ENCODE measurements at places on chromosomes 6 and 20. TPM values are rescaled to one million over a fixed set of nuclear protein-coding genes. Genes with fewer than 3 reads are reported as not detected.
A peak's percentile ranks its signal among the peaks of the same experiment; 100 is the strongest.

Gene RUNX2
- total RNA-seq: 6.0 TPM

GRCh38 chr6:105402939-105403935, at the start of gene PREP:
TSS of gene PREP (minus strand) at chr6:105403082. CDS start at chr6:105402891, 191 bp downstream.
- DNase-seq: peak; percentile 92
- peak within 1 kb of the TSS; percentile 79 for H3K27ac ChIP-seq
- H3K4me3 ChIP-seq: peak within 1 kb of the TSS; percentile 92

Gene TPD52L1
- total RNA-seq: 142 TPM

DNA sequence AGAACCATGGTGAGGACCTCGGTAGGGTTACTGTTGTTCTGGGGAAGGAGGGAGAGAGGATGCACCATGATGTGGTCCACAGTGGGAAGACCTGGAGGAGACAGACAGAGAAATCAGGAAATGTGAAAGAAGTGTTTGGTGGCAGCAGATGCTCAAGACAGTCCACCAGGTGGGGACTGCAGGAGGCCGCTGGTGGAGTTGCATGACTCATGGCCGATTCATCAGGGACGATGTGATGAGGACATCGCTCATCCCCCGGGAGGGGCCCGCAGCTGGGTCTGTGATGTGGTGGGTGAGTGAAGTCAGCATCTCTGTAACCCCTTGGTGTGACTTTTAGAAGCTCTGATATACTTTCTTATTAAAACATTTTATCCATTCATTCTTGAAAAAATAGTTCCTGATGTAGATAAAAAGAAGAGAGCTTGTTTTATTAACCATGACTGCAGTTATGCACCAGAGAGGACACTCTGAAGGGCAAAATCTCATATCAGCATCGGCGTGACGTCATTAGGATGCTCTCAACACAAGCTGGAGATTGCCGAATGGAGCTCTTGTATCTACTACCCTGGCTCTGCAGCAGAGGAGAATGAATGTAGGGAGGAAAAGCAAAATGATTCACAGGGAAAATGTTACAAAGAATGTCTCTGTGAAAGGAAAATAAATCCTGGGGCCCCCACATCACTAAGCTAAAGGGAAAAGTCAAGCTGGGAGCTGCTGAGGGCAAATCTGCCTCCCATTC, 71.2 kb downstream of the RAMACL start:
- no peak overlapping the region for H3K4me3 ChIP-seq
- DNase-seq: no peak
- H3K27me3 ChIP-seq: no peaks in the 10 kb centered on the region
- H3K27ac ChIP-seq: no peak overlapping the region

DNA sequence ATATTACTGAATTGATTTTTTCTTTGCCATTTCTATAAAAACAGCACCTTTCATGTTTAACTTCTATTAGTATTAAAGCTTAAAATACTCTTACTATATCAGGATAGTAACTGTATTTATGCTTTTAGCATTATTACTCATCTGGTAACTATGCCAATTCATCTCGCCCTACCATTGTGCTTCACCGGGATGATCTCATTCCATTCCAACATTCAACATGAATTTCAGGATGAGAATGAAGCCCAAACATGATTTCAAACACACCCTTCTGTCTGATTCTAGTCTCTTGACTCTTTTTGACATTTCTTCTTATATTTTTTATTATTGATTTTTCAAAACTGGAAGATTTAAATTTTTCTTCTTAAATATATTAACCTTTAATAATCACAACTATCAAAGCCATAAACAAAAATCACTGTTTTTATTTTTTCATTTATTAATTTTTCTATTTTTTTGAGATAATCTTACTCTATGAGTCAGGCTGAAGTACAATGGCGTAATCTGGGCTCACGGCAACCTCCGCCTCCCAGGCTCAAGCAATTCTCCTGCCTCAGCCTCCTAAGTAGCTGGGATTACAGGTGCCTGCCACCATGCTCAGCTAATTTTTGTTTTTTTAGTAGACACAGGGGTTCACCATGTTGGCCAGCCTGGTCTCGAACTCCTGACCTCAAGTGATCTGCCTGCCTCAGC, 46.7 kb downstream of the GJA1 start:
- H3K4me1 ChIP-seq: peaks cover 9% of the 10 kb centered on the region
- H3K4me3 ChIP-seq: no peak overlapping the region
- no peak overlapping the region for H3K27ac ChIP-seq
- DNase-seq: no peak

Gene GHRH
- 3.9 TPM for total RNA-seq

Gene SLC32A1
- not detected for total RNA-seq

- DNase-seq: no peak
- no peaks in the 10 kb centered on the region for H3K36me3 ChIP-seq
- peaks cover 41% of the 10 kb centered on the region for H3K4me1 ChIP-seq
- no peaks in the 10 kb centered on the region for H3K27me3 ChIP-seq
- H3K27ac ChIP-seq: no peak within 1 kb of the TSS
Observed at GRCh38 chr6:166586424-166587156, at the start of gene RAMACL. TSS of gene RAMACL (minus strand) at chr6:166586678. CDS start at chr6:166586477, 201 bp downstream.

Gene TMEM244
- total RNA-seq: not detected

Gene C2
- 3.6 TPM for total RNA-seq

Gene CTAGE9
- not detected for total RNA-seq

Gene MEI4
- 1.1 TPM for total RNA-seq

- no peak overlapping the region for H3K27ac ChIP-seq
- H3K4me3 ChIP-seq: peak overlapping the region; percentile 83
- peaks cover 80% of the 10 kb centered on the region for H3K27me3 ChIP-seq
Observed at GRCh38 chr20:58839991-58840747, 10.5 kb downstream of the GNAS-AS1 start.

DNA sequence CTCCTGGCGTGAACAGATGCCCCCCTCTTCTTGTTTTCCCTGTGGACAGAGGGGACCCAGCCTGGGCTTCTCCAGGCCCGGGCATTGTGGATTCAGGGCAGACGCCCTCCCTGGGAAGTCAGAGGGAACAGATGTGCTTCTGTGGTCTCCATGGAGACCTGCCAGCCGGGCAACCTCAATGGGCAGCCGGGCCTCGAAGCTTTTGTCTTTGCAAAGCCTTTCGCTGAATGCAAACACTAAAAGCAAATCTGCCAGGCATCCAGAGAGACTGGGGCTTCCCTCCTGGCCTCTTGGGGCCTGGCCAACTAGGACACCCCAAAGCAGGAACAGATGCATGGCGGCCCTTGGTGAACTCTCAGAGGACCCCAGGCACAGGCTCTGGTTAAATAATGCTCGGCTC, 370.0 kb upstream of the SULF2 start:
- H3K36me3 ChIP-seq: no peaks in the 10 kb centered on the region
- peaks cover 19% of the 10 kb centered on the region for H3K4me1 ChIP-seq
- H3K27me3 ChIP-seq: peaks cover 12% of the 10 kb centered on the region
- DNase-seq: no peak
- H3K4me3 ChIP-seq: no peak overlapping the region

- peak overlapping the region; percentile 95 for H3K27ac ChIP-seq
- H3K4me3 ChIP-seq: peak overlapping the region; percentile 91
- peaks cover 9% of the 10 kb centered on the region for H3K27me3 ChIP-seq
Observed at GRCh38 chr20:1468117-1468624, 1.5 kb upstream of the NSFL1C start.

GRCh38 chr6:121516331-121516730, 80.9 kb downstream of the GJA1 start:
- H3K36me3 ChIP-seq: no peaks in the 10 kb centered on the region
- no peak overlapping the region for H3K27ac ChIP-seq
- no peak for DNase-seq
- H3K4me1 ChIP-seq: peaks cover 12% of the 10 kb centered on the region
- H3K4me3 ChIP-seq: no peak overlapping the region
- H3K27me3 ChIP-seq: no peaks in the 10 kb centered on the region

Gene GRIK2
- total RNA-seq: 4.8 TPM

Gene TCP11
- not detected for total RNA-seq

GRCh38 chr6:105263685-105264610, 84.1 kb upstream of the POPDC3 start:
- H3K4me1 ChIP-seq: peaks cover 18% of the 10 kb centered on the region
- H3K27me3 ChIP-seq: peaks cover 4% of the 10 kb centered on the region
- no peak overlapping the region for H3K27ac ChIP-seq

- peak; percentile 85 for DNase-seq
- H3K36me3 ChIP-seq: no peaks in the 10 kb centered on the region
- H3K27me3 ChIP-seq: peaks cover 9% of the 10 kb centered on the region
- H3K4me1 ChIP-seq: peaks cover 28% of the 10 kb centered on the region
Observed at GRCh38 chr6:28542440-28543296, 17.0 kb downstream of the GPX5 start.

Gene ABCF1
- total RNA-seq: 64.2 TPM

GRCh38 chr20:58908221-58908620, 55.7 kb downstream of the GNAS start:
- H3K27me3 ChIP-seq: no peaks in the 10 kb centered on the region
- peaks cover 71% of the 10 kb centered on the region for H3K36me3 ChIP-seq

DNA sequence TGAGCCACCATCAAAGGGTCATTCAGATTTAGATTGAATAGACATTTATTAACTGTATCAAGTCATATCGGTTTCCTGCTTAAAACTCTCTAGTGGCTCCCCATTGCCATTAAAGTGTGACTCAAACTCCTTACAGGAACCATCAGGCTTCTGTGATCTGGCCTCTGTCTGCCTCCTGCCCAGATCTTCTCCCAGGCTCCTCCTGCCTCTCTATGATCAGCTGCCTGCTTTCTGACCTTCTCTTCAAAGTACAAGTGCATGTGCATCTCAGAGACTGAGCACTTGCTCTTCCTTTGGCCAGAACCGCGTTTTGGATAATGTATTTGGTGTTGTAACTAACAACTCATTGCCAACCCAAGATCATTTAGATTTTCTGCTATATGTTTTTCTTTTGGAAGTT, 52.7 kb downstream of the IL20RA start:
- peaks cover 43% of the 10 kb centered on the region for H3K27me3 ChIP-seq
- no peak overlapping the region for H3K27ac ChIP-seq
- no peaks in the 10 kb centered on the region for H3K36me3 ChIP-seq

DNA sequence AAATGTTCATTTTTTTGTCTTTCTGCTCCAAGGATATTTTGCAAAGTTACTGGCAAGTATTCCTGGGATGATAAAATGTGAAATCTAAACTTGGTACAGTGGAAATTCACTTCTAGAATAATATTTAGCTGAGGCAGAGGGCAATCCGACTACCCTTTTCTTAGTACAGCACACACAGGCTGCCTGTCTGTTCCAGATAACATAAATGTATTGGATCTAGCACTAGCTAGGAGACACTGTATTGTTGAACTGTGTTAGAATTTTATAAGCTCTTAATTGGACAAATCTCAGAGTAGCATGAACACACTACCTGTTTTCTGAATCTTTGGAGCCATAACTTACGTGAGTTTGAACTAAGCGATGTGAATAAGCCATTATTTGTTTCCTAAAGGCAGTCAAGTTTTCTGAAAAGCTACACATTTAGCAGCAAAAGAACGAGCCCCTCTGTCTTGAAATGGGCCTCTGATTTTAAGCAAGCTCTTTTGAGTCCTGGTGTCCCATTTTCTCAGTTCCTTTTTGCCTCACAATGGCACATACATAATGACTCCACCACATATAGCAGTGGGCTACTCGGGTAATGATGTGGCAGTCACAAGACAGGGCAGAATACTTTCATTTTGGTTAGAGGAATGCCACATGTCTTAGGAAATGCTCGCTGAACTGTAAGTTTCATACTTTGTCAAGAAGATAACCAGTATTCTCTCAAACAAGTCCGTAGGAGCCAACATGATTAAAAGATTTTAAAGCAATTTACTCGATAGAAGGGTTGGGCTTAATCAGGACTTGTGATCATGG, 116.5 kb upstream of the ESR1 start:
- no peak overlapping the region for H3K4me3 ChIP-seq
- H3K4me1 ChIP-seq: no peaks in the 10 kb centered on the region
- H3K36me3 ChIP-seq: no peaks in the 10 kb centered on the region
- DNase-seq: no peak

- no peak for DNase-seq
- no peak overlapping the region for H3K4me3 ChIP-seq
- peaks cover 45% of the 10 kb centered on the region for H3K4me1 ChIP-seq
- no peak overlapping the region for H3K27ac ChIP-seq
- H3K27me3 ChIP-seq: no peaks in the 10 kb centered on the region
- peaks cover 12% of the 10 kb centered on the region for H3K36me3 ChIP-seq
Observed at GRCh38 chr20:4922186-4922585, 79.1 kb downstream of the SLC23A2 start.

DNA sequence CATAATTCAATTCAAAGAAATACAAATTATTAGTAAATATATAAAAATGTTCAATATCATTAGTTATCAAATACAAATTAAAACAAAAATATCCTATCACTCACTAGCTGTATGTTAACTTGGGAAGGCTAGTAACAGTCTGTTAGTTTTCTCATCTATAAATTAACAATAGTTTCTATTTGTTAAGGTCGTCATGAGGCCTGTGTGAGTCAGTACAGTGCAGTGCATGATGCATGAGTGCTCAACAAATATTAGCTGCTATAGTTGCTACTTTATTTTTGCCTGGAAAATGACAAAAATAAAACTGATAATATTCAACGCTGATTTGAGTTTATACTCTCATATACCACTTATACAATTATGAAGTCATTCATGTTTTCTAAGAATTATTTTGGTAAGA, 401.6 kb upstream of the RUNX2 start:
- H3K4me1 ChIP-seq: peaks cover 13% of the 10 kb centered on the region
- H3K4me3 ChIP-seq: no peak overlapping the region
- H3K27ac ChIP-seq: no peak overlapping the region
- DNase-seq: no peak
- H3K27me3 ChIP-seq: no peaks in the 10 kb centered on the region

Gene IL17A
- not detected for total RNA-seq

- DNase-seq: no peak
- H3K36me3 ChIP-seq: peaks cover 5% of the 10 kb centered on the region
- no peak overlapping the region for H3K27ac ChIP-seq
- H3K4me3 ChIP-seq: no peak overlapping the region
- no peaks in the 10 kb centered on the region for H3K27me3 ChIP-seq
- peaks cover 22% of the 10 kb centered on the region for H3K4me1 ChIP-seq
Observed at GRCh38 chr6:4482461-4482860, 293.7 kb upstream of the CDYL start.

Gene IMPG1
- not detected for total RNA-seq

Gene ATP6V1G2
- total RNA-seq: 1.6 TPM

- H3K4me3 ChIP-seq: no peak overlapping the region
- DNase-seq: no peak
- no peaks in the 10 kb centered on the region for H3K27me3 ChIP-seq
- peaks cover 16% of the 10 kb centered on the region for H3K4me1 ChIP-seq
Observed at GRCh38 chr20:11716239-11716944, 201.3 kb upstream of the BTBD3 start.

Gene TMEM14B
- total RNA-seq: 75.6 TPM

- peaks cover 20% of the 10 kb centered on the region for H3K4me1 ChIP-seq
- peak within 1 kb of the TSS; percentile 99 for H3K27ac ChIP-seq
- peaks cover 7% of the 10 kb centered on the region for H3K36me3 ChIP-seq
- peak within 1 kb of the TSS; percentile 96 for H3K4me3 ChIP-seq
Observed at GRCh38 chr20:50957798-50958614, at the start of gene DPM1. TSS of gene DPM1 (minus strand) at chr20:50958532. CDS start at chr20:50958523, 9 bp downstream.

GRCh38 chr6:93985953-93986352, 566.6 kb upstream of the EPHA7 start:
- no peak overlapping the region for H3K27ac ChIP-seq
- H3K4me3 ChIP-seq: no peak overlapping the region
- DNase-seq: no peak
- H3K36me3 ChIP-seq: no peaks in the 10 kb centered on the region
- no peaks in the 10 kb centered on the region for H3K27me3 ChIP-seq

DNA sequence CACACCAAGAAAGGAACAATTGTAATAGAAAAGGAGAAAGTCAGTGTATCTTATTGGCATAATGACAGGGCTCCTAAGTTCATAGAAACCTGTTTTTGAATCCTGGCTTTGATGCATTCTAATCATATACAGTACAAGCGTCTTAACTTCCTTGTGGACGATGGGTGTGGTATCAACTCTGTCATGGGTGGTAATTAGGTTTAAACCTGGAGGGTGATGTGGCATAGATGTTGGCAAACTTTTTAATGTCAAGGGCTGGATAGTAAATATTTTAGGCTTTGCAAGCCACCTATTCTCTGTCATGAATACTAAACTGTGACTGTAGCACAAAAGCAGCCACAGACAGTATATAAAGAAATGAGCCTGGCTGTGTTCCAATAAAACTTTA, 138.7 kb upstream of the EDN1 start:
- H3K36me3 ChIP-seq: peaks cover 34% of the 10 kb centered on the region
- peak overlapping the region; percentile 17 for H3K4me3 ChIP-seq
- H3K27me3 ChIP-seq: no peaks in the 10 kb centered on the region
- H3K27ac ChIP-seq: peak overlapping the region; percentile 93
